ENCODE measurements at places on chromosomes 13 and 19. TPM values are rescaled to one million over a fixed set of nuclear protein-coding genes. Genes with fewer than 3 reads are reported as not detected.

DNA sequence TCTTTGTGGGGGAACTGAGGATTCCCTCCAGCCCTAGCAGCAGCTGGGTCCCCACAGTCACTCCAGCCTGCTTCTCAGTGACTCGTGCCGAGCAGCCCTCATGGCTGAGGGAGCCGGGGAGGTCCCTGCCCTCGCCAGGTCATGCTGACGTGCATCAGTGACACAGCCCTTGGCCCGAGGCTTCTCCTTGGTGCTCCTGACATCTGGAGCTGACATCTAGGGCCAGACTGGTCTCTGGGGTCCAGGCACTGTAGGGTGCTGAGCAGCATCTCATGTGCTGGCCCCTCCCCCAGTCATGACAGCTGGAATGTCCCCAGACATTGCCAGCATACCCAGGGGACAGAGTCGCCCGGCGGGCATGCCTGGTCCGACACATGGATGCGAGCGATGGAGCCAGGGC lies 14.4 kb downstream of the COMP start:
- no peak for DNase-seq

DNA sequence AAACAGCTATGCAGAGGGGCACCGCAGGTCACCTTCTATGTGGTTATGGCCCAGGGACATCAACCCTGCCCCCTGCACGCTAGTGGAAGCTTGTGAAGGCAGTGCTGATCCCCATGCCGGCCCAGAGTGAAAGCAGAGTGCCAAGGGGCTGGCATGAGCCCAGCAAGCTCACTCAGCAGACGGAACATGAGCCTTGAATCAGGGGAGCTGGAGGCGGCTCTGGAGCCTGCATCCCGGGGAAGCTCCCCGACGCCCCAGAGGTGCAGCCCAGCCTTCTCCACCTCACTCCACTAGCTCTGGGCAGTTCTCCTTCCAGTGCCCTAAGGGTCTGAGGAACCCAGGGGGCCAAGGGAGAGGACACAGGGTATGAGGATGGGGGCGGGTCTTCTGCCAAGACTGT lies 19.0 kb upstream of the ISYNA1 start:
- no peak for DNase-seq

DNA sequence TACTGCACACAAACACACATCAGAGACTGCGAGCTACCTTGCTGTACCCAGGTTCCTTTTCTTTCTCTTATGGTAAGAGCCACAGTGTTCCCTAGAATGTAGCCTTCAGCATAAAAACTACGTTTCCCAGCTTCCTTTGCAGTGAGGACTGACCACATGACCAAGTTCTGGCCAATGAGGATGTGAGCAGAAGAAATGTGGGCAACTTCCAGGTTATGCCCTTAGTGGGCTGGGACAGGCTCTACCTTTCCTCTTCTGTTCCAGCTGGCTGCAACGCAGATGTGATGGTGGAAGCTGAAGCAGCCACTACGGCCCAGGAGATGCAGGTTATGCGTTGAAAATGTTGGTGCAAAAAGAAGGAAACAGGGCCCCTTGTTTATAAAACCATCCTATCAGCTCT lies 27.5 kb downstream of the VRK3 start:
- peak; percentile 49 for DNase-seq

- no peak for DNase-seq
These were observed 624.4 kb upstream of the ARGLU1 start for GRCh38 chr13:107192289-107192688.

DNA sequence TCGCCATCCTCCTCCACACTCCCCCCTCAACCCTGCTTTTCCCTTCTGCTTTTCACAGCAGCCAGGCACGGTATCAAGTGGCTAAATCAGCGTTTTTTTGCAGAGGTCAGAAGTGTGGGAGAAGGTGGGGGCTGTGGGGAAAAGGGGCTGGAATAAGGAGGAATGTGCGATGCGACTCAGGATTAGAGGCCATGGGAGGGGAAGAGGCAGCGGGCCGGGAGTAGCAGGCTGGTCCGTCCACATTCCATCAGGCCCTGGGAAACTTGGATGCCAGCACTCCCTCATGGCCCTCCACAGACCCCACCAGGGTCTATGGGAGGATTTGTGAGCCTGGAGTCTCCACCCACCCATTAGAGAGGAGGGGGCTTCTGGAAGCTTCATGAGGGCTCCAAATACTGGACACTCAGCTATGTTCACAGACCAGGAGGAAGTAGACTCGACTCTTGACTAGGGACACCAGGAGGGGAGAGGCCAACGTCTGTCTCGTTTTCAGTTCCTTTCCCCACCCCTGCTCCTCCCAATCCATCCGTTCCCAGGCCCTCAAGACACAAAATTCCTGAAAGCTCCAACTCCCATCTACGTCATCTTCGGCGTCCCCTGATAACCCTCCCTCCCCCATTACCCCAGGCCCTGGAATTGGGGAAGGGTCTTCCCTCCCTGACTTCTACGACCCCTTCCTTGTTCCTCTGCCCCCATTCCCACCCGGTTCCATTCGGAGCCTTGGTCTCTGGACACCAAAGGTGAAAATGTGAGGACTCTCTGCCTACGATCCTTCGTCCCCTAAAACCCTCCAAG lies 3.3 kb upstream of the KCNC3 start:
- no peak for DNase-seq

DNA sequence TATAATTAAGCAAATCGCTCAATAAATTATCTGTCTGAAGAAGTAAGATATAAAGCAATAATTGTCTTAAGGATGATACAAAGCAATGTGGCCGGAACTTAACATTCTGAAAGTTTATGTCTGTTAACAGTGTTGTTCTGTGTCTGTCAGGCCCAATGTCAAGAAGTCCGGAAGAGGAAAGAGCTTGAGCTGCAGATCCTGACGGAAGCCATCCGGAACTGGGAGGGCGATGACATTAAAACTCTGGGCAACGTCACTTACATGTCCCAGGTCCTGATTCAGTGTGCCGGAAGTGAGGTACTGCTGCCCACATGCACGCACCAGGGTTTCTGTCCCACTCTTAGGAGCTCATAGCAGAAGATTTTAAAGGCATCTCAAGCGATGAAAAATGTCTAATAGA lies 45.1 kb upstream of the TEX29 start:
- DNase-seq, result no peak

DNA sequence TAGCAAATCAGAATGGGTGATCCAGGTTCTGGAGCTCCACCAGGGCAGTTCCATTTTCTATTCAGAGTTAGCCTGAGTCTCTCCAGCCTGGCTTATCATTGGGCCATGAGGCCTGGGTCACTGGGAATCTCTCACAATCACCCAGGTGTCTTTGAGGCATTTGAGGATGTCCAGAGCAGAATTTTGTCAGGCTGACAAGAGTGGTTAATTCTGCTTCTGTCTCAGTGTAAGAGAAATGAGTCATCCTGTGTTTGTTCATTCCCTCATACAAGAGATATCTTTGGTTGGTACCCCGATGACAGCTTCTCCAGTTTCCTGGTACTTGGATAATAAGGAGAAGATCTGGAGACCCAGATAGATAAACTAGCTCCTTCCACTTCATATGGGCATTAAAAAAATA lies 10.4 kb downstream of the ZNF93 start:
- no peak for DNase-seq

- no peak for DNase-seq
These were observed 73.7 kb downstream of the CYSLTR2 start for GRCh38 chr13:48727241-48728011.

GRCh38 chr19:4360081-4360569 lies 16.8 kb downstream of the MPND start:
- no peak for DNase-seq

DNA sequence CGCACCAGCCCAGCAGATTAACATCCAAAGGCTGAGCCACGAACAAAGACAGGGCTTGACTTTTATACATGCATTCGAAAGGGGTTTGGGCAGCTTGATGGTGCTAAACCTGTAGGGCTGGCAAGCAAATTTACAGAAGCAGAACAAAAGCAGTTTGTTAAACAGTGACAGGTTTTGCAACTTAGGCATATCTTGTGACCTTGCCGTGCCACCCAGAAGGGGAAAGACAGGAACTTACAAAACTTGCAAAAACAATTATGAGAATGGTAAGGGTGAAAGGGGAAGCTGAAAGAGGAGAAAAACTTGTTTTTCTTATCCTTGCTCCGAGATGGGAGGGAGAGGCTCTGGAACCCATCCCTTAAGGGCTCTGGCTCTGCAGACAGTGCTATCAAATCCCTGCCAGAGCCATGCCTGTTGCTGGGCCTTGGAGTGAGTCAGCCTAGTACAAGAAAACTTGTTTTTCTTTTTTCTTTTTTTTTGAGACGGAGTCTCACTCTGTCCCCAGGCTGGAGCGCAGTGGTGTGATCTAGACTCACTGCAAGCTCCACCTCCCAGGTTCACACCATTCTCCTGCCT lies 1325.2 kb upstream of the PRR20A start:
- no peak for DNase-seq

DNA sequence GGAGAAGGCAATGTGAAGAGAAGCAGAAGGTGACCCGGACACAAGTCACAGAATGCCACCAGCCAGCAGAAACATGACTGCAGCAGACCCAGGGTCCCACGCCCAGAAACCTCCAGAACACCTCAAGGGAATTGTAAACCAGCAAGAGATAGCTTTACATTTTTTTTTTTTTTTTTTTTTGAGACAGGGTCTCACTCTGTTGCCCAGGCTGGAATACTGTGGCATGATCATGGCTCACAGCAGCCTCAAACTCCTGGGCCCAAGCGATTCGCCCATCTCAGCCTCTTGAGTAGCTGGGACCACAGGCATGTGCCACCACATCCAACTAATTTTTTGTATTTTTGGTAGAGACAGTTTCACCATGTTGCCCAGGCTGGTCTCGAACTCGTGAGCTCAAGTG lies 10.5 kb upstream of the CEACAM20 start:
- no peak for DNase-seq

DNA sequence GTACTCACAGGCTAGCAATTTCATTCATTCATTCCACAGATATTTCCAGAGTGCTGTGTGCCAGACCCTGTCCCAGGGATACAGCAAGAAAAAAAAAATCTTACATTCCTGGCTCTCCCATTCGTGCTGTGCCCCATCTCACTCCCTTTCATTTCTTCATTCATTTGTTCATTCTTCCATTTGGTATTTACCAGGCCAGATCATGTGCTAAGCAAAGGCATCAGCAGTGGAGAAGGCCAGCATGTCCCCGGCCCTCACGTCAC lies 2.3 kb downstream of the MAP3K10 start:
- no peak for DNase-seq

- no peak for DNase-seq
These were observed 187.2 kb upstream of the SOX1 start for GRCh38 chr13:111879719-111880118.

DNA sequence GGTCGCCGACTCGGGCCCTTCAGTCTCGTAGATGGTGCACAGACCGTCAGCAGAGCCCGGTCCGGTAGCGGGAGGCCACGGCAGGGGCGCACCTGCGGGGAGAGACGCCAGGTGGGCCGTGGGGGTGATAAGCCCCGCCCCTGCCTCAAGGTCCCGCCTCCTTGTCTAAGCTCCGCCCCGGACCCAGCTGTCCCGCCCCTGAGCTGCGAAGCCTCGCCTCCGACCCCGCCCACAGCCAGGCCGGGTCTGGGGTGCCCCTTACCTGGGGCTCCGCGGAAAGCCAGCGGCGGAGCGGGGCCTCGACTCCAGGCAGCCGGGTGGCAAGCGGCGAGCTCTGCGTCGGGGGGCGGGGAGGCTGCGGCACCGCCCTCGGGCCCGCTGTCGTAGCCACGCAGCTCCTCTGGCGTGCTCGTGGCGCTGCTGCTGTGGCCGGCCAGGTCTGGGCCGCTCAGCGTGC lies 4.7 kb downstream of the PRR36 start:
- no peak for DNase-seq

GRCh38 chr19:48353677-48354076 lies 10.1 kb downstream of the TMEM143 start:
- DNase-seq, result no peak

Gene PNMA8A
- not detected for total RNA-seq

Gene ZNF100
- 8.5 TPM for total RNA-seq

All from HCT116 (cell line).